Activated CD4-positive, alpha-beta T cell treated with anti-CD3 and anti-CD28 coated beads, Interleukin-2, amount 50 U/mL, for 24 hours (primary cell): ENCODE measurements at places on chromosomes 13 and 19.
A peak's percentile ranks its signal among the peaks of the same experiment; 100 is the strongest.

GRCh38 chr19:11116507-11116906 is 27.2 kb downstream of the LDLR start:
- no peak for DNase-seq

GRCh38 chr13:53783471-53783870 is 754.9 kb downstream of the OLFM4 start:
- no peak for DNase-seq

GRCh38 chr13:112622375-112622774 is 34.4 kb upstream of the TUBGCP3 start:
- no peak for DNase-seq

DNA sequence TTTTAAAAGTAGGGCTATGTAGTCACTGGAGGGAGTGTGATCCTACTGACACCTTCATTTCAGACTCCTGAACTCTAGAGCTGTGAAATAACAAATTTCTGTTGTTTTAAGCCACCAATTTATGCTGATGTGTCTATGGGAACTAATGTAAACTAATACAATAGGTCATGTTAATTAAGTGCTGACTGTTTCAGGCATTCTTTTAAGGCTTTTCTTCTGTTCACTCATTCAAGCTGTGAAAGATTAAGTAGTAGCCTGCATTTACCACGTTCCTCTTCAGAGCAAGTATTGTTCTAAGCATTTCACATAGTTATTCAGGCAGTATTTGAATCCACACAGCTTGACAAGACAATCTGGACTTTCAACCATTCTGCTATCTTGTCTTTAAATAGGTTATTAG is 1135.0 kb downstream of the SLITRK1 start:
- DNase-seq = no peak

DNA sequence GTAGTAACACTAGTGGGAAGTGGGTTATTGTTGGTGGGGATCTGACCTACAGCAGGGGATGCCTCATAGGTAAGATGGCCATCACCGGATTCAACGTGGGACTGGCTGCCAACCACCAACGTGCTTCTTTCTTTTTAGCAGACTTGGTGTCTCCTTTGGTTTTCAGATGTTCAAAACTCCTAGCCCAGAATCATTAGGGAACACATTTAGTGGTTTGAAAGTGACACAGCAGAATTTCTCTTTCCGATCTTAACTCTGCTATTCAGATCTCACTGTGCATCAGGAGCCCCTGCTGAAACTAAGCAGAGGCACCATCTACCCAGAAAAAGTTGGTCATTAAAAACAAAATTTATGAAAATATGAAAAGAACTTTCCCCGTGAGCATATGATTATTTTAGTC is 36.7 kb upstream of the PCDH8 start:
- no peak for DNase-seq

- DNase-seq = no peak
These were observed 52.4 kb downstream of the RFX2 start for GRCh38 chr19:6057651-6058517.

GRCh38 chr13:29749401-29750182 is 100.8 kb downstream of the UBL3 start:
- DNase-seq = no peak

DNA sequence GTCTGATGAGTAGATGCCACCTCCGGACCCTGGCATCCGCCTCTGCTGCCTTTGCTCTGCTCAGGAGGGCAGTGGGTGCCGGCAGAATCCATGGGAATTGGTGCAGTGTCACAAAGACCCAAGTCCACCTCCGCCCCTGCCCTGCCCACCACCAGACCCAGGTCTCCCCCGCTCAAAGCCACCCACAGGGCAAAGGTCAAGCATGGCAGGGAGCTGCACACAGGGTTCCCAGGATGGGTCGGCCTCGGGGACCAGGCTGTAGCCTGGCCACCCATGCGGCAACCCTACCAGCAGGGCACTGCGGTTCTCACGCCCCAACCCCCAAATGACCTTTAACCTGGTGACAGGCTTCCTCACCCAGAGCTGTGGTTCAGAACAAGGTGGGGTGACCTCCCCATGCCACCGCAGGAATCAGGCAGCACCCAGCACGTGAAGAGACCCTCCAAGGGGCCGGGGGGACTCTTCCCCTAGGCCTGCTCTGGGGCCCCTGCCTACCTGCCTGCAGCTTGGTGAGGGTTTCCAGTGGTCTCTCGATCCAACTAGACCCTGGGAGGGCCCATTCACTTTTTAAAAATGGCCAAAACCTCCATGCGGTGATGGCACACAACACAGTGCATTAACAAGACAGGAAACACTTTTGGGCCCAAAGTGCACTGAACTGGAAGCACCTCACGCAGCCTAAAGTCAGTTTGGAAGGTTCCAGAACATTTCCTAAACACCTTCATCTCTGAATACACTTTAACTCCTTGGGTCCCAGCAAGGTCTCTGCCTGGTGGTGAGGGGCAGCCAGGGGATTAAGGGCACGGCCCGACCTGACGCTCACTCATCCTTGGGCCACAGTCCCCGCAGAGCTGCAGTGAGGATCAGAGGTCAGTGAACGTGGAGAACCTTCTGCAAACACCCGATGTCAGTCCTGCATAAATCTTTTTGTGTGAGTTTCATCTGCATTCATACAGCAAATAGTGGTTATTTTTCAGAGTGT is 11.0 kb downstream of the GAS6 start:
- DNase-seq = no peak

DNA sequence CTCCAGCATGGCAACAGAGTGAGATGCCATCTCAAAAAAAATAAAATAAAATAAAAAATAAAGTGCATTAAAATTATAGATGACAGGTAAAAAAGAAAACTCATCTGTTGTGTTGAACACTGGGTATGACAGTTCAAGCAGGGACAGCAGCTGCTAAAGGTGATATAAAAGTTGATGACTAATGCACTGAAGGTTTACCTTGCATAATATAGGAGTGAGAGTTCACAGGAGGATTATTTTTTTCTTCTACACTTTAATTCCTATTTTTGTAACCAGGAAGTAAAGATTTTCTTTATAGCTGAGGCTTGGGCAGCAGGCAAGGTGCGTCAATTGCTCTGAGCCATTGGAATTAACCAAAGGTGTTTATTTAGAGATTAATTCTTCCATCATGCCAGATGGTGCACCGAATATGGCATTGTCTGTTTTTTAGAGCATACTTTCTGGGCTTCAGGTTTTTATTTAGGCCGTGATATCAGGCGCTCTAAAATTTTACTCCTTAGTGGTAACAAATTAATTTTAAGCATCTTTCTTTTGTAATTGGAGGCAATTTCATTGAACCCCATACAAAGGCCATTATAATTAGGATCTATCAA is 337.0 kb upstream of the SLC10A2 start:
- DNase-seq = no peak

DNA sequence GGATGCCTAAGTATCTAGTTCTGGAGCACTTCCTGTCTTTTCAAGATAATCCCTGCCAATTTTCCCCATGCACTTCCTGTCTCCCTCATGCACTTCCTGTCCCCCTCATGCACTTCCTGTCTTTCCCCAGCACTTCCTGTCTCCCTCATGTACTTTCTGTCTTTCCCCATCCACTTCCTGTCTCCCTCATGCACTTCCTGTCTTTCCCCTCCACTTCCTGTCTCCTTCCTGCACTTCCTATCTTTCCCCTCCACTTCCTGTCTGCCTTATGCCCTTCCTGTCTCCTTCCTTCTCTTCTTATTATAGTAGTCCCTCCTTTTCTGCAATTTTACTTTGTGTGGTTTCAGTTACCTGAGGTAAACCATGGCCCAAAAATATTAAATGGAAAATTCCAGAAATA is 3.0 kb upstream of the TNNT1 start:
- DNase-seq = peak; percentile 13

- DNase-seq = no peak
These were observed 2.1 kb downstream of the ACTN4 start for GRCh38 chr19:38649305-38650171.

DNA sequence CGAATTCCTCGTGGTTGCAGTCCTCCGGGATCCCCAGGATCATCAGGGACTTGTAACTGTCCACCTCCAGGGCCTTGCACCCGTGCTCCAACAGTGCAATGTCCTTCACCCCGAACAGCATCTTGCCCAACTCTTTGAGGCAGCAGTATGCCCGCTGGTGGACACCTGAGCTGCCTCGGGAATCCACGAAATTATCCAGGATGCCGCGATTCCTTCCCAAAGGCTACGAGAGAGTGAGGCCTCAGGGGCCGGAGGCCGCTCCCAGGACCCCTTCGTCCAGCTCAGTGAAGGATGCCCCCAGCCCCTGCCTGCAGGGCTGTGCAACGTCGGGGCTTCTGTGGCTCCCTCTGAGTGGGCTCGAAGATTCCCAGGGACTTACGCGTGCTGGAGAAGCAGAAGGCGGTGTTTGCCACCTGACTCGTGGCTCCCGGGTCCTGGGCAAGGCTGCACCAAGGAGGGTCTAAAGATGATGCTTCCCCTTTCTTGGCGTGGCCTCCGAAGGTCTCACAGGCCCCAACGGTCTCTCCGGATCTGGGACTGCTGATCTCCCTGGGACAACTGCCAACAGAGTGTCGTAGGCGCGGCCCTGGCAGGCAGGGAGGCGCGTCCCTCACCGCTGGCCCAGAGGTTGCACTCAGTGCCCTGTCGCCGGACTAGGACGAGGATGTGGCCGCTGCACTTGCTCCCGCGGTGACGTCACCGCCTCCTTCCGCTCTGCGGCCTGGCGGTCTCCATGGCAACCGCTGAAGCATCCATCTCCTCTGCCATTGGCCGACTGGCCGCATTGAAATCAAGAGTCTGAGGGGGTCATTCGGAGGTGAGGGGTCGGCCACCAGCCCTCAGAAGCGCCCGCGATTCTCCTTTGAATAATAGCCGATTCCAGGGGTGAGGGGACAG is at the start of gene PNMA8C:
TSS of gene PNMA8C (minus strand) at position 698 of the 897 bp plus-strand sequence. CDS start at position 121, 577 bp downstream.
- no peak for DNase-seq
